ENCODE measurements at places on chromosomes 6 and 20.
A peak's percentile ranks its signal among the peaks of the same experiment; 100 is the strongest.

- no peak for DNase-seq
Measured at GRCh38 chr20:58963060-58963584, 17.9 kb upstream of the NELFCD start.

- DNase-seq: no peak
Measured at GRCh38 chr6:12047304-12047703, 35.2 kb downstream of the HIVEP1 start.

- peak; percentile 63 for DNase-seq
Measured at GRCh38 chr6:43724354-43724753, 36.8 kb upstream of the MRPS18A start.

DNA sequence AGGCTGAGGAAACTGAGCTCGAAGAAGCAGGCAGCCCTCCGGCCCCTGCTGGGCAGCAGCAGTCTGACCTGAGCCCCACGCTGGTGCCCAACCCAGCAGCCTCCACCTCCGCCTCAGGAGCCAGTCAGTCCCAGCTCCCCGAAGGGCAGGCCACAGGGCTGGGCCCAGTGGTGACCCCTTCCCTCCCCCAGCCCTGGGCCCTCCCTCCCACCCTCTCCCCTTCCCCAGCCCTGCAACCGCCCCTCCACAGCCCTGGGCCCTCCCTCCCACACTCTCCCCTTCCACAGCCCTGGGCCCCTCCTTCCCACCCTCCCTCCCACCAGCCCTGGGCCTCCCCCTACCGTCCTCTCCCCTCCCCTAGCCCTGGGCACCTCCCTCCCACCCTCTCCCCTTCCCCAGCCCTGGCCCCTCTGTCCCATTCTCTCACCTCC lies 115.0 kb downstream of the TAF4 start:
- DNase-seq: peak; percentile 66

- no peak for DNase-seq
Measured at GRCh38 chr6:136738692-136739057, 53.6 kb downstream of the MAP3K5 start.

Data from osteoblast (primary cell).